ENCODE measurements at places on chromosomes 6 and 20. TPM values are rescaled to one million over a fixed set of nuclear protein-coding genes. Genes with fewer than 3 reads are reported as not detected.

BNIP5 gene
- not detected for total RNA-seq

KIF25 gene
- total RNA-seq, result 0.05 TPM

PPIL1 gene
- total RNA-seq, result 43.6 TPM

ZNF334 gene
- total RNA-seq, result not detected

KIF6 gene
- 0.50 TPM for total RNA-seq

TSBP1 gene
- total RNA-seq, result not detected

RAD21L1 gene
- total RNA-seq, result not detected

OR12D3 gene
- total RNA-seq, result not detected

All from A549 treated with GW870086 at 1 μM for 4 hours (cell line).